ENCODE measurements at places on chromosomes 3 and 15. TPM values are rescaled to one million over a fixed set of nuclear protein-coding genes. Genes with fewer than 3 reads are reported as not detected.

DNA sequence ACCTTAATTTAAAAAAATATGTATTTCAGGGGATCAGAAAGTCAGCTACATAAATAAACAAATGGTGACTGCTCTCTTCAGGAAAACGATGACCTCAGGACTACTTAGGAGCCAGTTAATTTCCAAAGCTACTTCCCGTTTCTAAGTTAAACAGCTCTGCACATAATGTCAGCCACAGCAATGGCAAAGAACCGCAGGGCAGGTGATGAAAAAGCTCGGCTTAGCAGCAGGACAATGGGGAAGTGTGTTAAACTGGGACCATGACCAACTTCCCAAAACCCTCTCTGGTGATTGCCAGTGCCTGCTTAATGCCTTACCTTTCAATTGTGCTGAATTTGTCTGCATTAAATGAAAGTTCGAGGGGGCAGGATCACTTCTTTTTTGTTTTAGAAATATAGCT is 258.9 kb downstream of the FHIT start:
- DNase-seq: no peak

- DNase-seq: no peak
These were observed 26.5 kb downstream of the LYSMD4 start for GRCh38 chr15:99706557-99707303.

GRCh38 chr15:58274885-58275284 is 136.7 kb downstream of the AQP9 start:
- no peak for DNase-seq

DNA sequence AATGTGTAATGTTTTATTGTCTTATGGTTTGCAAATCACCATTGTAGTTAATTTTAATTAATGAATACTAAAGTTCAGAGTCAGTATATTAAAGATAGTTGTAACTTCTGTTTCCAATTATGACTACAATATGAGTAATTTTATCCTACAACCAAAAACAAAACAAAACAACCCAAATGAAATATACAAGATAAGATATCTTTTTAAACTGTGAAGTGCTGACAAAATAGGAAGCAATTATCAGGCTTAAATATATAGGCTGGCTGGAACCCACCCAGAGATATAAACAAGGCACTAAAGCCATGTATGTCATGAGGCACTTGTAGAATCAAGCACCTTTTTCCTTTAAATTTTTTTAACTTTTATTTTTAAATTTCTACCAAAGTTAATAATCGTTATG is 108.6 kb upstream of the LRRFIP2 start:
- DNase-seq: no peak

DNA sequence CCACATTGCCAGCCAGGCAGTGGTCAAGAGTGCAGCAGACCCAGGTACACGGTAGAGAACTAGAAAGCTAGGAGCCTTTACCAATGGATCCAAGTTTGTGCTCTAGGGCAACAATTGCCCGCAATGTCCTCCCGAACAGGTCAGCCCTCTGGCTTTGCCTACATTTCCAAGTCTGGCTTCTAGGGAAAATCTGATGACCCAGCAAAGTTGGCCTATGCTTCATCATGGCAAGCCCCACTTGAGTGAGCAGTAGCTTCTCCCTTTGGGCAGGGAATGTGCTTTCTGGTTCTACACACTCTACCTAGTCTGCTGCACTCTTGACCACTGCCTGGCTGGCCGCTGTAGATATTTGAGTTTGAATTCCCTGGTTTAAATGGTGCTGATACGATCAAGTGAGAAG is 361.6 kb upstream of the NR2F2 start:
- DNase-seq: no peak

GRCh38 chr15:76837474-76837873 is 67.7 kb downstream of the SCAPER start:
- no peak for DNase-seq

DNA sequence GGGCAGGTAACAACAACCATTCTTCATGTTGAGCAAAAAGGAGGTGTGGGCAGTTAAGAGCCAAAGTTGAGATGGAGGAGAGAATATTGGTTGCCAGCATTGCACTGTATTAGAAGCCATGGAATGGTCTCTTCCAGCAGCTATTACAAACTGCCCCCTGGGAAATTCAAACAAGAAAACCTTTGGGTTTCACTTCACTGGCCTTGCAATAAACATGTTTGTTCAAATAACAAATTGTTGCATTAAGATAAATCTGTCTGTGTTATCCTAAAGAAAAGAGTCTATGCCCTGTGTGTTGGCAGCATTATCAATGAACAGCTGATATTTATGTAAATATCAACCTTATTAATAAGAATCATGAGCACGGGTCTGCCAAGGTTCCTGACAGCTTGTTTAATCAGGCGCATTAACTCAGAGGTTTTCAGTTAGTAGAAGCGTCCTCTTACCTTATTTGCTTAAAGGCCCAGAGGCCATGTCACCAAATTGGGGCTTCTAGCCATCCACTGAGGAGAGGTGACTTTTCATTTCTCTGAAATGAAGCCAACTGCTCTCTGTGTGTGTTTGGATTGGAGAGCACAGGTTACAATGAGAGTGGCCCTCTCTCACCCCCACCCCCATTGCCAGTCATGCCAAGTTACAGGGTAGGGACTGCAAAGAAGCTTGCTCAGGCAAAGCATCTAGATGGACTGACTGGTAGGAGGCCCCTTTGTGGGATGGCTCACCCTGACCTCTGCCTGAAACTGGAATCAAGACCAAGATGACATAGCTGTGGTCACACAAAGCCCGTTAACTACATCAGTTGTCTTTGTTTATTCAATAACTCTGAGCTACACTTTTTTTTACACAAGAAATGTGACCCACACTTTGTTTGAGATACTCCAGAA is 10.5 kb downstream of the FILIP1L start:
- DNase-seq: no peak

- DNase-seq: no peak
These were observed 9.6 kb downstream of the CLDND1 start for GRCh38 chr3:98513091-98513511.

DNA sequence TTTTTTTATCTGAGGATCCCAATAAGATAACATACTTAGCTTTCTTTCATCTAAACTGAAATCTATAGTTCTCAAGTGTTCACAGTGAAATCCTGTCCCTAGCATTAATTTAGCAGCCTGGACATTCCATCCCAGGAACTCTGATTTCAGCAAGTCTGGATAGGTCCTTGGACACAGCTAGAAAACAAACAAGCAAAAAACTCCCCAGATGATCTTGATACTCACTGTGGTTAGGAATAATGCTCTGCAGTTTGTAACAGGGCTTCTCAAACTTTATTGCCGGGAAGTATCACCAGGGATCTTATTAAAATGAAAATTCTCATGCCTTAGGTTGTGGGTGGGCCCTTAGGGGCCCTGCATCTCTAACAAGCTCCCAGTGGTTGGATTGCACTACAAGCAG is 24.3 kb downstream of the THBS1 start:
- no peak for DNase-seq

DNA sequence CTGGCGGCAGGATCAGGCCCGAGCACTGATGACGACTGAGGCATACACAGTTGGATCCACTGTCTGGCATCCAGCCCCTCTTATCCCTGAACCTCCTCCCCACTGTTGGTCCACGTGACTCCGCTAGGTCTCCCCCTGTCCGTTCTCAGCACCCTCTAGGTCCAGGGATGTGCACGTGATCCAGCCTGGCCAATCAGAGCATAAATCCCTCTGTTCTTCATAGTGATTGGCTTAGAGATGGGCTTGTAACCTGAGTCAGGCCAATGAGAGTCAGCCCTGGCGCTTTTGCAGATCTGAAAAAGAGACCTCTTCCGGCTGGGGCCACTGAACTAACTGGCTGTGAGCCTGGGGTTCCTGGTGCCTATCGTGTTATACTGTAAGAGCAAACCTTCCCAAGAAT is 20.5 kb upstream of the IQSEC1 start:
- DNase-seq: peak; percentile 18

GRCh38 chr15:68816795-68817303 is 3.8 kb downstream of the ANP32A start:
- DNase-seq: no peak

DNA sequence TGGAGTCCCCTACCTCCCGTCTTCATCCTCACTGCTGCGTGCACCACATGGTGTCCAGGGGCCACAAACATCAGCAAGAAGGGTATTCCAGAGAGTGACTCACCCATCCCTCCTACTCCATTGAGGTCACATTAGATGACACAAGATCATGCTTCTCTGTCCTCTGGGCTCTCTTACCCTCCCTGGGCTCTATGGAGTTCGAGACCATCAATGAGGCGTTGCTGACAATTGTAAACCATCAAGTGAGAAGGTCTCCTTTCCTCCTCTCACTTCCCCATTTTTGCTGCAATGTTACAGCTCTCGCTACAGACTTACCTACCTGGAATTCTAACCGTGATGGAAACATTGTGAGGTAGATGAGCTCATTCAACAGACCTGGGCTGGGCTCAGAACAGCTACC is 51.7 kb downstream of the HMCES start:
- DNase-seq: no peak

- peak; percentile 80 for DNase-seq
These were observed 285.9 kb downstream of the XXYLT1 start for GRCh38 chr3:194985031-194985578.

- DNase-seq: no peak
These were observed 12.3 kb downstream of the DPH3 start for GRCh38 chr3:16252243-16252978.

DNA sequence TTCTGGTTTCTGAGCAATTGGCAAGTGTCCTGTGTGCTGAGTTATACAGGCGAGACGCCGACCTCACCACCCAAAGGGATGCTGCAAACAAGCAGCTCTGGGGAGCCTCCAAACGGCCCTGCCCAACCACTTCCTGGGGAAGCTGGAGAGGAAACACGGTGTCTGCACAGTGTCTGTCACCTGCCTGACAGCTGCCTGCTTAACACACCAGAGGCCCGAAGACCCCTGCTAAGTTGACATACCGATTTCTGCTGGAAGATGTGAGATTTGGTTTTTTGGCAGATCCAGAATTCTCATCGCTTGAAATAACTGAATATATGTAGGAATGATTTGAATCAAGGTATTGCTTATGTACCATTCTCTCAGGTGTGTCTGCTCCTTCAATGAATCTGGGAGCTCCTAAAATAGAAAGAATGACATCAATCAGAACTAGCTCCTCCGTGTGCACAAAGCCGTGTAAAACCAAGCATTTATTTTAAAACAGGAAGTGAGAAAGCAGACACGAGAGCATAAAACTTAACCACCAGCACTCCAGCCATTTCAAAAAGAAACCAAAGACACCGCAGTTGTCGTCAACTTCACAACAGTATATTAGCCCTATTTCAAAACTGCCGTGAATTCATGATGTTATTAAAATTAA is 27.2 kb downstream of the LRRC2 start:
- DNase-seq: peak; percentile 44

GRCh38 chr3:126811530-126811929 is 107.5 kb downstream of the CHCHD6 start:
- no peak for DNase-seq

GRCh38 chr15:66715181-66715624 is 13.2 kb downstream of the SMAD6 start:
- no peak for DNase-seq

GRCh38 chr3:13574798-13575451 is 26.0 kb downstream of the FBLN2 start:
- peak; percentile 51 for DNase-seq

Gene ACAN
- total RNA-seq: 1.2 TPM

Gene SEMA3G
- total RNA-seq: 13.5 TPM

Gene ZMYND10
- total RNA-seq: 1.4 TPM

Gene AZI2
- 32.5 TPM for total RNA-seq

Gene ACTR8
- total RNA-seq: 26.4 TPM

Gene GOLGA6A
- not detected for total RNA-seq

Gene SCN5A
- total RNA-seq: 242 TPM

Gene RGMA
- 15.4 TPM for total RNA-seq

Gene PAK6
- 17.4 TPM for total RNA-seq

Gene KIF23
- total RNA-seq: 7.7 TPM

Gene CA12
- total RNA-seq: 0.20 TPM

Gene TRIM42
- not detected for total RNA-seq

Gene BBX
- total RNA-seq: 34.0 TPM

Gene ANKRD34C
- 0.21 TPM for total RNA-seq
